ENCODE measurements at places on chromosomes 4 and X.

GRCh38 chr4:23911675-23912455, 22.0 kb upstream of the PPARGC1A start:
- DNase-seq: no peak

DNA sequence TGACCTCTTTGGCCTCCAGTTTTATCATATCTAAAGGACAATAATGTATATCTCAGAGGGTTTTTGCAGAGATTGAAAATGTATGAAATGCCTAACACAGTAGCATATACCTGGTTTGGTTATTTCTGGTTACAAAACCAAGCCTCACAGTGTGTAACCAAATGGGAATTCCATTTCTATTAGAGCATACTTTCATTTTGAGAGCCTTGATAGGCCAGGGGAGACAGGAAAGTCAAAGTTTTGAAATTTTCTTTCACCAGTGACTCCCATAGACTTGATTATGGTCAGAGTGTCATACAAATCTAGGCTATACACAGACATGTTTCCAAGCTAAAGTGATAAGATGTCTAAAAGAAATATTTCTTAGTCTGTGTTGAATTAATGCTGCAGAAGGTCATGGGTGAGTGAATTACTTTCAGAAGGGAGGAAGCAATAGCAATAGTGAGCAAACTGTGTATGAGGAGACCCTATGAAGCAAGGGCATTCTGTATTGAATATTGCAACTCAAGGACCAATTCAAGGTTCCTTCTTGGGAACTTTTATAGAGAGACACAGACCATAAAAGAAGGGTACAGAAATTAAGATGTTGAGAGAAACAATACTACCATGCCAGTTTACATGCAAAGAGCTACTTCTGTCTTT, 151.1 kb downstream of the PDE5A start:
- no peak for DNase-seq

- DNase-seq: no peak
These were observed 80.1 kb upstream of the MAML3 start for GRCh38 chr4:140233791-140234696.

DNA sequence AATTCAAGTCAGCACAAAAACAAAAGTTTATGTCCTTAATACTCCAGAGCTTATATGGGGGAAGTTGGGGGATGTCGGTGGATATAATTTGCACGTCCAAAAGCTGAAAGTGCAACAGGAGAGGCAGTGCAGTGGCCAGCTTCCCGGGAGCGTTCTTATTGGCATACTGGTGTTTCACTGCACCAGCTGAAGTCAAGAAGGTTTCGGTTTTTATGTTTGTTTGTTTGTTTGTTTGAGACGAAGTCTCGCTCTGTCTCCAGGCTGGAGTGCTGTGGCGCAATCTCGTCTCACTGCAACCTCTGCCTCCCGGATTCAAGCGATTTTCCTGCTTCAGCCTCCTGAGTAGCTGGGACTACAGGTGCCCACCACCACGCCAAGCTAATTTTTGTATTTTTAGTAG, 28.6 kb upstream of the TLR3 start:
- no peak for DNase-seq

- DNase-seq: no peak
These were observed 89.2 kb upstream of the GPM6B start for GRCh38 chrX:13906093-13906492.

DNA sequence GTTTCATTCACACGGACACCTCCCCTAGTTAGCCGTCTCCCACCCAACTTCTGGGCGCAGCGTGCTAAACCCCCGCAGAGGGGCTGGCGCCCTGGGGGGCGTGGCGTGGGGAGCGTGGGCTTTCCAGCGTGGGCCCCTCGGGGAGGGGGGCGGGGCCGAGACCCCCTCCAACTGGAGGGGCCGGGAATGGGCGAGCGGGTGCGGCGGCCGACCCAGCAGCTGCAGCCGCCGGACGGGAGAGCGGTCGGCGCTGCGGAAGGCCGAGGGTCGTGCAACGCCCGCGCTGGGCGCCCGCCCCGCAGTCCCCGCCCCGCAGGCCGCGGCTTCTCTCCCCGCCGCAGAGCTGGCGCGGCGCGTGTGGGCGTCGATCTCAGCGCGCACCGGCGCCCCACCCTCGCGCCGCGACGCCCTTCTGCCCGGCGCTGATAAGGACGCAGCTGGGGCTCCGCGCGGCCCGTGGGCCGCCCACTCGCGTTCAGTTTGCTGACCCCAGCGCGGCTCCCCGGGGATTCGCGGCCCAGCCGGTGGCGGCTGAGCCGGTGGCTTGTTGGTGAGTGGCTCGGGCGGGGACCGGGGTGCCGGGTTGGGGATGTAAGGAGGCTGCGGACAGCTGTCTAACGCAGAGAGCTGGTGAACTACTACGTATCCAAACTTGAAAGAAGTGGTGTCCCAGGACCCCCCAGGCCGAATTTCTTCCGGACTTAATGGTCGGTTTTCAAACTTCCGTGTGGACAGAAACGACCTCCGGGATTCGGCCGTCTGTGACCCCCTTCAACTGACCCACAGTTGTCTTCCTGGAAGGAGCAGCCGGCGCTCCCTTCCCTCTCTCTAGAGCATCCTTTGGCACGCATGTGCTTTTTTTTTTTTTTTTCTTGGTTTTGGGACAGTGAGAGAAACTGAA, 1.5 kb downstream of the FHDC1 start:
- DNase-seq: no peak

DNA sequence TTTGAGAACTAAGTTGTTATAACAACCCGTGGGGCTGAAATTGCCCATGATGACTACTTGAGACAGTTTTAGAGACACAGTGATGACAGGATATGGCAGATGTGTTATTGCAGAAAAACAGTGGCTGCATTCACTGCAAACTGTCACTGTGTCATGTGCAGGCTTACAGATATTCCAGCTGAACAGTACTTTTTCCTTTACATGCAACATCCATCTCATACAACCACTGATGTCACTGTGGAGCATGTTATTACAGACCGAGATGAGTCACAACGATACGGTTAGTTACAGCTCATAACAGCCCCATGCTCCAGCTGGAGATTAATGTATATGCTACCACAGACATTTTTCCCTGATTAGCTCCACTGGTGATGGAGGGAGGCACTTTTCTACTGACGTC, 207.4 kb downstream of the TMA16 start:
- DNase-seq: no peak

- DNase-seq: no peak
These were observed 45.2 kb upstream of the CLCN4 start for GRCh38 chrX:10111364-10112148.
